ENCODE measurements at places on chromosomes 1 and 21.

DNA sequence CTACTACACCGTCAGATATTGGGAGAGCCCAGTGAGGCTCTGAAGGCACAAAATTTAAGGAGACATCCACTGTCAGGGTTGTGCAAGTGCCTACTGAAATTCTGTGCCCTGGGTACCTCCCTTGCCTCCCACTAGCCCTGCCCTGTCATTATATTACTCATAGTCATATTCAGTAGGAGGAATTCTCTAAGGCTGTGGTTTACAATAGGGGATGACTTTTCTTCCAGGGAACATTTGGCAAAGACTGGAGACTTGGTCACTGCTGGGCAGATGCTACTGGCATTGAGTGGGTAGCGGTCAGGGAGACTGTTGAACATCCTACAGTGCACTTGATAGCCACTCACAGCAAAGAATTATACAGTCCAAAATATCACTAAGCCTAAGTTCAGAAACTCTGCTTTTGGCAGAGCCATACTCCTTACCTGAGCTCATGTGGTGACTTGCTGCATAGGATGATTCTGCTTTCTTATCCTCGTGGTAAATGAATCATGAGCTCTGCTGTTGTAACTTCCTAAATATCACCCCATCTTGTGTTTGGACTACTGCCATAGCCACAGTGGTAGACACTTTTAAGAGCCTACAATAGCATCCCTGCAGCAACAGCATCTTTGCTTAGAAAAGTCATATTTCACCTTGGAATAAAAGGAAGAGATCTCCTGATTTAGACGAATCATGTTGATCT, 563.4 kb upstream of the PLXNA2 start:
- no peak for DNase-seq

- no peak for DNase-seq
Measured at GRCh38 chr1:153393926-153394325, 3.1 kb upstream of the S100A8 start.

- no peak for DNase-seq
Measured at GRCh38 chr1:180907313-180908055, 5.2 kb upstream of the KIAA1614 start.

DNA sequence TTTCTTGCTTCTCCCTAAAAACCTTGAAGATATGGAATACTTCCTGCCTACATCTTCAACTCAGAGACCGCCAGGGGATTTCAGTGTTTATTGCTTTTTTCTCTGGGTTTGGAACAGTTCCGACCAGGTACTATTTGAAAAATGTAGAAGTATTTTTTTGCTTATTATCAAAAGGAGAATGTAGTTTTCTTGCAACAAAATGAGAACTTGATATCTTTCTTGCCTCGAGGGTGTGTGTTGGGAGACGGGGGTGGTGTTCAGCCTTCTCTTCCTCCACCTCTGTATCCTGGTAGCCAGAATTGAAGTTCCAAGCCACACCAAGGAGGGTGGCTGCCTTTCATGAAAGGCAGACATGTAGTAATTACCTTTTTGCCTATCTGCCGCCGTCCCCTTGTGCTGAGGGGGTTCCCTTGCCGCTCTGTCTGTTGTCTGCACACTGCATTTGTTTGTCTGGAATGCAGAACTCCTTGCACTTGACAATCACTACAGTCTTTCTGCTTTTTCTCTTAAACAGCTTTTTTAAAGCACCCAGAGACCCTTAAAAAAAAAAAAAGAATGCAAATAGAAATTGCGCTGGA, 212.1 kb downstream of the PBX1 start:
- DNase-seq = no peak

DNA sequence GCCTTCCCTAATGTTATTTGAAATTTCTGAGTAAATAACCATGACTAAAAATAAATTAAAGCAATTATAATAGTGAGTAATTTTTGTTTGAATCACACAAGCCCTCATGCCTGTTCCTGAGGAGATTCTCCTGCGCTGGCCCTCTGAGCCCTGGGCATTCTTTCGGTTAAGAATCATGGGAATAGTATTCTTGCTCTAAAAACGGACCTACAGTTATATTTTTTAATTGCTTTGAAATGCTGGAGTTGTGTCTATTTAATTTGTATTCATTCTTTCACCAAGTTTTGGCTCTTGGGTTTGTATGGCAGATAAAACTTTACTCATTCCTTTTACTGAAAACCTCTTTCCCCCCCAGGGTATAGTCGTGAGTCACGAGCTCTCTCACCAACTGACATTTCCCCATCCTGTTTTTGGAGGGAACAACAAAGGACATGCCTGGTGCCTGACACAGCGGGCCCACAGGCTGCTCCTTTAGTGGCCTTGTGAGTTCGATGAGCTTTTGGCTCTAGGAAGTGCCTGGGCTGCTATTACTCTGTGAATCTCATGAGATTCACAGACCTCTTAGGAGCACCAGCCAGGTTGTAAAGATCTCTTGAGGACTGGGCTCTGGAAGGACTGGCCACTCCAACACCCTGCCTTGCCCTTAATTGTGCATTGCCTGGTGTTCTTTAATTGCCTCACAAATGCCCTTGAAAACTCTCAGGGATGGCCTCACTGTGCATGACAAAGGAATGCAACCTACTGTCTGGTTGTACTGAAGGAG, 58.6 kb downstream of the DDR2 start:
- DNase-seq = no peak

DNA sequence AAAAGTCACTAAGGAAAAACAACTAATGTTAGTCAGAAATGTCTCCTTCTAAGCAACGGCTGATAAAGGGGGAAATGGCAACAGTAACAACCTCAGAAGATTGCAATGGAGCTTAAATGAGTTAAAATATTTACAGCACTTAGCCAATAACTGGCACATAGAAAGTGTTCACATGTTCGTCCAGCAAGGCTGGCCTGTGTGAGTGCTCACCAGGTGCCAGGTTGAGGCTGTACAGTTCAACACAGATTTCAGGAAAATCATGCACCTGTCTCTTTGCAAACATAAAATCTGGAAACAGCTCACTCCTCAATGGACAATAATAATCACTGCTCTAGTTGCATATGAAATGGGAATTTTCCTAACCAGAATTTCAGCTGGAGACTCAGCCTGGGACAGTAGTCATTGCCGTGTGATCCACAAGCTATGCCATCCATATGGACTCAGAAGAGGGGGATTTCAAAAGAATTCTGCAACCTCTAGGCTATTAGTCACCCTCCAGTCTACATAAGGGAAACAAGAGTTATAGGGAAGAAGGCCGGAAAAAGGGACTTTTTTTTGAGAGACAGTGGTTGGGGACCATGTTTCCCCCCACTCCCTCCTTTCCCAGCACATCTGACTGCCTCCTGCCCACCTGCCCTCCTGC, 68.6 kb downstream of the SYDE2 start:
- no peak for DNase-seq

DNA sequence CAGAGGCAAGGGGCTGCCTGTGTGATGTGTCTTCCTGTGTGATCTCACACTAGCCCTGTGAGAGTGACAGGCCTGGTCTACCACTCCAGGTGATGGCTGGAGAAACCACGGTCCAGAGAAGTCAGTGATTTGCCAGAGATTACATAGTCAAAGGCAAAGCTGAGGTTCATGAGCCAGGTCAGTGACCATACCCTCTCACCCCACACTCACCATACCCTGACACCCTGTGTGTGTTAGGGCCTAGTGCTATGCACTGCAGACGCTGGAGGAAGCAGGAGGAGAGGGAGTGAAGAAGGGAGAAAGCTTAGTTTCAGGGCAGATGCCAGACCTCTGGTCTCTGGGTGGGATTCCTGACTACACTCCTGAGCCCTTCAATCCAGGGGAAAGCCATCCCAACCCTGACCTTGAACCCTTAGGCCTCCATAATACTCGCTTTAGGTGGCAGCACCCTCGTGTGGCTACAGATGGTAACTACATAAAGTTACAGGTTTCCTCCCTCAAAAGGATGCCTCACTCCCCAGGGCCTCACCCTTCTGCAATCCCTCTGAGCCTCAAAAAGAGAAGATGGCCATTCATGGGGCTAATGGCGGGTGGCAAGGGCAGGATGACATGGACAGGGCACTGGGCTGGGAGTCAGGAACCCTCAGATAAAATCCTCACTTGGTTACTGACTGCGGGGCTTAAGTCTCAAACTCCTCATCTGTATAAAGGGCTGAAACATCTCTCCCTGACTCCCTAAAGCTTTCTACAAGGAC, 20.8 kb upstream of the SDC3 start:
- peak; percentile 38 for DNase-seq

GRCh38 chr1:226787071-226787470, 48.0 kb upstream of the ITPKB start:
- no peak for DNase-seq

DNA sequence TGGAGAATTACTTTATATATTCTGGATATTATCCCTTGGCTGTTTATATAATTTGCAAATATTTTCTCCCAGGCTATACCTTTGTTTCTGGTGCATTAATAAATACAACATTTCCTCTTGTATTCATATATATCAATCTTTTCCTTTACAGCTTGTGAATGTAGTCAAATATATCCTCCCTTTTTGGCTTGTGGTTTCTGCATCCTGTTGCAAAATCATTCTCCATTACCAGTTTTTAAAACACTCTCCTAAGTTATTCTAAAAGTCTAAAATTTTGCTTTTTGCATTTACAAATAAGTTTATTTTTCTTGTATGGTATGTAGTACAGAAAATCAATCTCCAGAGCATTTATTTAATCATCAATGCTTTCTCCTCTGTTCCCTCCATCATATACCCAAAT, 909.4 kb downstream of the ADGRL2 start:
- DNase-seq = no peak

GRCh38 chr1:16978567-16979474, 1.6 kb downstream of the MFAP2 start:
- no peak for DNase-seq

GRCh38 chr1:37458551-37458950, 15.8 kb upstream of the ZC3H12A start:
- no peak for DNase-seq

DNA sequence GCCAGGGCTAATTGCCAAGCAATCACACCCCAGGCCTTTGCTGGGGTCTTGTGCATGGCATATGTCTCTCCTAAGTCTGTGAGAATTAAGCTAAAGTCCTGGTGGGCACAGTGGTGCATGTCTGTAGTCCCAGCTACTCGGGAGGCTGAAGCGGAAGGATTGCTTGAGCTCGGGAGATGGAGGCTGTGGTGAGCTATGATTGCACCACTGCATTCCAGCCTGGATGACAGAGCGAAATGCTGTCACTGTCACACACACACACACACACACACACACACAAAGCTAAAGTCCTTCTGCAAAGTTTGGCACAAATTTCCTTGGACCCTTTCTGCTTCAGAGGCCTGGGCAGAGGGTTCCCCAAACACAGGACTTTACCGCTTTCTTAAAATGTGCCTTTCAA, 31.3 kb upstream of the DNAJC11 start:
- no peak for DNase-seq

DNA sequence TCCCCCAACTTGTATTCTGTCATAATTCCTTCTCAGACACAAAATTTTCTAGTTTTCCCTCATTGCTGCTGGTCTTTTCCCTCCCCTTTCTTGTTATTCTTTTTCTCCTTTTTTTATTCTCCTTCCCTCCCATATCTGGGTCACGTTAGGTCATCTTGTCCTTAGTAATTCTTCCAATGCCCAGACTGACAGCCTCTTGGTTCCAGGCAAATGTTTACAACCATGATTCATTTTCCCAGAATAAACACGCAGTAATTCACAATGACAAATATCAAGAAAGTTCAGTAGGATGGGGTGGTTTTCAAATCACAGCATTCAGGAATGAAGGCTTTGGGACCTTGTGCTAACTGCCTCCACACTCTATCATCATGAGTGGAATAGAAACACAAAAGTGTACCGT, 25.2 kb downstream of the NHLH2 start:
- no peak for DNase-seq

DNA sequence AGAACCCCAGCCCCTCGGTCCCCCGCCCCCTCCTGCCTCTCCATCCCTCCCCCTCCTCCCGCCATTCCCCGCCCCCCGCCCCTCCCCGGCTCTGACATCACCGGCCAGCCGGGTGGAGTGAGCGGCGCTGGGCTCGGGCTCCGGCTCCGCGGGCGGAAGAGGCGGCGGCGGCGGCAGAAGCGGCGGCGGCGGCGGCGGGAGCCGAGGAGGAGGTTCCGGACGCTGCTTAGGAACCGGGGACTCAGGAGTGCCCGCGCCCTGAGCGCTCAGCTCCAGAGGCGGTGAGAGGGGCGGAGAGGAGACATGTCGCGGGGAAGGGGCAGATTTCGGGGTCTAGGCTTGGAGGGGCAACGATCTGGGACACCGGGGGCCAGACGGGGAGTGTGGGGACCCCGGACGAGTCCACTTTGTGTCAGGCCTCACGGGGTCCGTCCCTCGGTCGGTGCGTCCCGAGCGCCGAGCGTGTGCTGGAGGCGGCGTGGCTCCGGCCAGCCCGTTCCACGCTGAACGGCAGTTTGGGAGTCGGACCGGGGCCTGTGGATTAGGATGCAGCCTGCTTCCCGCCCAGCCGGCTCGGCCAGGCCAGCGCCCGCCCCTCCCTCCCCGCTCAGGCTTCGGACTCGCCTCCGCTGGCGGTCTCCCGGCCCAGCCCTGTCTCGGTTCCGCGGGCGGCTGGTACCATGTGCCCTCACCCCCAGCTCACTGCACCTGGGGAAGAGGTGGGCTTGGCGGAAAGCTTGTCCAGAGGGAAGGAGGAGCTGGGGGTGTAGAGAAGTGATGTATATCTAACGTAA, at the start of gene PEA15:
Gene PEA15 (plus strand): TSS at position 143 of the 794 bp plus-strand sequence. CDS start 6,161 bp downstream, outside the sequence.
- peak; percentile 66 for DNase-seq

DNA sequence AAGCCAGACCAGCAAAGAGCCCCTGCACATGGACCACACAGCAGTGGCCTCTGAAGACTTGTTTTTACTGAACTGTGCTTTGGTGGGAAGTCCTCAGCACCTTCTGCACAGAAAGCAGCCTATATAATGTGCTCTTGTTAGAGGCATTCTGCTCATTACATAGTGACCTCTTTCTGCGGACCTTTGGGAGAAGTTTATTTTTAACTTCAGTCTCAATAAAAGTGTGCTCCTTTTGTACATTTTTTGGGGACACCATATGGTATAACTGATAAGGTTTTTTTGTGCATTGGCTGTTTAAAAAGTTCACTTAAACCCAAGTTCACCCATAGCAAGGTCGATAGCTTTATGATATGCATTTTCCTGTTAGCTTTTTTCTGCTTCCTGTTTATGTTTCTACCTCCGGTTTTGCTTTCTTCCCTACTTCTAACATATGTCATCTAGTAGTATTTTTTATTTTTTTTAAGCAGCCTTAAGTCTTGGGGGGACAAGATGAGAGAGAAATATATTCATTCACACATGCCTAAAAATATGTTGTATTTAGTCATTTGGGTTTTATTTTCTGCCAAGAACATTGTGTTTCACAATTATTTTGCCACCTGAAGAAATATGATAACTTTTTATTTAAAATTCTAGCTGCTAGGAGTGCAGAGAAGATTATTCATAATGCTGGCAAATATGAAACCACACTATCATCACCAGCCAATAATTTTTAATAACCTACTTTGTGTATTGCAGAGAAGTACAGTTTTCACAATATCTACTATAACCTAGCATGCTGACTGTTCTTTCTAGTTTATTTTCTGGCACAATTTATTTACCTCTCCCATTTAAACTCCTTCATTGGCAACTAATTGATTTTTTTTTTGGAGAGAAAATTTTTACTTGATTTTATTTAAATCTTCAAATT, 22.9 kb upstream of the SLC19A2 start:
- no peak for DNase-seq
